ENCODE measurements at places on chromosomes 12 and 14.

DNA sequence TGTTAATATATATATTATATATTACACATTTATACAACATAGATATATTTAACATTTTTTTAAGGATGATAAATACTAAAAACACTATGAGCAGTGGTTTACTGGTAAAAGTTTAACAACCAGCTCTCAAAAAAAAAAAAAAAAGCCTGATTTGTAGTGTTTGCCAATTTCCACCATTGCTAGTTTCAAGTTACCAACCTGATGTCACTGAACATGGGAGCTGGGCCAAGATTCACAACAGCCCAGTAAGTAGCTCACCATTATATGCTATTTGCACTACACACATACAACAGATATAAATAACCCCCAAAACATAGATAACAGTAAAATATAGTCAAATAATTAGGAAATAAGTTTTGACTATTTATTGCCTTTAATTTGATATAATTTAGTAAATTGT, 28.9 kb upstream of the TMX1 start:
- no peak for DNase-seq

GRCh38 chr12:114916541-114916940, 232.6 kb upstream of the TBX3 start:
- DNase-seq: no peak

DNA sequence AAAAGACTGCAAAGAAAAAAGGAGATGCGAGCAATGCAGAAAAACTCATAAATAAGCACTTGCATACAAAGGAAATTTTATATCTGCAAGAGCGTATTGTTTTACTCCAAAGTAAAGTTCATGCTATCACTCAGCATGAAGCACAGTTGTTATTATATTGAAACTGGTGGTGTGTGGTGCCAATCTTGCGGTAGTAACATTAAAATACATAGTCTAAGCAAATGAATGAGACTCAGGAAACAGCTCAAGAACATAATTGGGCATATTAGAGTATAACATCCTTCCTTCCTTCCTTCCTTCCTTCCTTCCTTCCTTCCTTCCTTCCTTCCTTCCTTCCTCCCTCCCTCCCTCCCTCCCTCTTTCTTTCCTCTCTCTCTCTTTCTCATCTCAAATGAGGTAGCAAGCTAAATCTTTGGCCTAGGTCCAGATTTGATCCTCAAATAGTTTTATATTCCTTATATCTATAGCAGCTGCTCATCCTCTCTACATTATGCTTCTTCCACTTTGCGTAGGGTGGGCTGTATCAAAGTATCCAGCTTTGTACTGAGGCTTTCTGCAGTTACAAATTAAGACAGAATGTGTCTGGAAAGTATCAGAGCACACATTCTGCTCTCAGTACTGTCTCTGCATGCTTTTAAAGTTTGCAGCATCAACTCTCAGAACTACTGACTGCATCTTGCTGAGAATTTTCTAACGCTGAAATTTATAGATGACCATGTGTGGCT, 718.3 kb downstream of the RERGL start:
- no peak for DNase-seq

DNA sequence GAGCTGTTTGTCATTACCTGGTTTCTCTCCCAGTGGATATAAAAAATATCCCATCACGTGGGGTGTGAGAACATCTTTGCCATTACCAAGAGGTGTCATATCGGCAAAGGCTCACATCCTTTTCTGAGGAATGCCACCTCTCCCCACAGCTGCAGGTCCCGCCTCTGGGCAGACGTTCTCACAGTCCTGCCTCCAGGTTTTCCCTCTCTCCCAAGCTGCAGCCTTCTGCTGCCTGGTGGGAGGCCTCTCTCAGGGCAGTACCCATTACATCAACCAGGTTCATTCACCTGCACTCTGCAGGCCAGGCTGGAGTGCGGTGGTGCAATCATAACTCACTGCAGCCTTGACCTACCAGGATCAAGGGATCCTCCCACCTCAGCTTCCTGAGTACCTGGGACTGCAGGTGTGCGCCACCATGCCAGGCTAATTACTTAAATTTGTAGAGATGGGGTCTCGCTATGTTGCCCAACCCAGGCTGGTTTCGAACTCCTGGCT, 15.0 kb upstream of the TMEM119 start:
- no peak for DNase-seq

DNA sequence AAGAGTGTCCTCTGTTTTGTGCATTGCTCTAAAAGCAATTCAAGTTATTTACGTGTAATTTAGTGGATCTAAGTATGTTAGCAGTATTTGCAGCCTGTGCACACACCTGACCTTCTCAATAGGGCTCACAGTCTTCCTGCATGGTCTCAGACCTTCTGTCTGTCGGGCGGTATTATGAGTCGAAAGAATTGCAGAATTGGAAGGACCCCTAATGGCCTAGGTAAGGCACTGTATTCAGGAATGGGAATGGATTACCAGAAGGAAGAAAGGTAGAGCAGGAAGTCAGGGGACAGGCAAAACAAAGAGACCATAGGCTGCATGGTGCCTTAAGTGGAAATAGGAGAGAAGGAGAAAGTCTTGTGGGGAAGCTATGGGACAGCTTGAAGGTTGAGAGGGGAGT, 341.6 kb downstream of the VRK1 start:
- no peak for DNase-seq

DNA sequence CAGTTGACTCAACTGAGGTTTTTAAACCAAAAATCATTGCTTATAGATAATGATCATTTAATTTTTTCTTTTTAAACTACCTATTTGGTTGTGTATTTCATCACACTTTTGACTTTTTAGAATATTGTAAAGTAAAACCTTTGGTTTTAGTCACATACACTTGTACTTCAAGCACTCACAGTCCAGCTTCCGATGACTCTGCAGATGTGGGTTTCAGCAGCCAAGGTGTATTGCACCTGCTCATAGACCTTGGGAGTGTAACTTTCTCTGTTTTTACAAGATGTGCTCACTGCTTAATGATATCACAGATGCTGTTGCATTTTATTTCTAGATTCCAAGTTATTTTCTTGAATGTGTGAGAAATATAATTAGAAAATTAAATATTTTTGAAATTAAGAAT, 188.3 kb upstream of the SLC38A2 start:
- no peak for DNase-seq

- no peak for DNase-seq
These were observed 13.1 kb downstream of the ULK1 start for GRCh38 chr12:131907379-131908091.

DNA sequence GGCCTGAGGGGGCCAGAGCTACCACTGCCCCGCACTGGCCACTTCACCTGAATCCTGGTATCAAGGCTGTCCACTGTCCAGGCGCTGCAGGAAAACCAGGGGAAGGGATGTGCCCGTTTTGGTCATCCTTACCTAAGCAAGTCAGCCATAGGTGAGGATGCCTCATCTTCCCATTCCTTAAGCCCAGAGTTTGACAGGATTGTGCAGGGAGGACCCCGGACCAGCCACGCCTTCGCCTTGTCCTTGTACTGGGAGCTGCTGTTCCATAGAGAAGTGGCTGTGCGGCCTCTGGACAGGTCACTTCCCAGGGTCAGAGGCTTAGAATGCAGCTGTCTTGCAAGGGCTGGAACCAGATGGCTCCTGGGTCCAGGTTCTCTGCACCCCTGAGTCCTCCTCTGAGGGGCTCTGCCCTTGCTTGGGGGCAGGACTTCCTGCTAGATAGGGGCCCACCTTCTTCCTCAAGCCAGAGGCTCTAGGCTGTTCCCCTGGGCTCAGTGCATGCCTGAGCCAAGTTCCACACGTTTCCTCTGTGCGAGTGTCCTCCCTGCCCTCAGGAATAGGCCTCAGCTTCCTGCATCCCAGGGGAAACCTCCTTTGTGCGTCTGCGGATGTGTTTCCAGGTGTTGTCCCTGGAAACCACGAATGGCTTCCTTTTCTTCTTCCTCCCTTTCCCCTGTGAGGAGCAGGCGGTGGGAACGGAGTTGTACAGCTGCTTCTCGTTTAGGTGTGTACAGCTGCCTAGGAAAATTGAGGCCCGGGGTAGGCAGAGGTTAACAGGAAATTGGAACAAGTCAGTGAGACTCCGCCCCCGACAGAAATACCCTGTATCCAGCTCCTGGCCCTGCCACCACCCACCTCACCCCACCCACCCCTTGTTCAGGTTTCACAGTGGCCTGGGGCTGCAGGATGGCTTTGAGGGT, 54.3 kb upstream of the RIN3 start:
- no peak for DNase-seq

DNA sequence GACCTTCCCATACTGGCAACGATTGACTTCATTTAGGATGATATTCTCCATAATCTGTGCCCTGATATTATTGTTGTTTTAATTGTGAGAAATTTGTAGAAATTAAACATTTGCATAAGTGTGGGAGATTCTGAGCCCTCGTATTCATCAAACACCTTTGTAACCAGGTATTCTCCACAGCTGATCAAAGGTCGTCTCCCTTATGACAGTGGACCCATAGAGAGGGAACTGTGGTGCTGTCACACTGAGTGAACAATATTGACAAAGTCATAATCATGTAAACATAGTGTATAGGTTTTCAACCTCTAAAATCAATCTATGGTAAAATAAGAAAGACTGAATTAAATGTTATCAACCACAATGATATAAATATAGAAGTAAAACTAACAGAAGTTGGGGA, 14.9 kb upstream of the PLEKHG3 start:
- DNase-seq: no peak

DNA sequence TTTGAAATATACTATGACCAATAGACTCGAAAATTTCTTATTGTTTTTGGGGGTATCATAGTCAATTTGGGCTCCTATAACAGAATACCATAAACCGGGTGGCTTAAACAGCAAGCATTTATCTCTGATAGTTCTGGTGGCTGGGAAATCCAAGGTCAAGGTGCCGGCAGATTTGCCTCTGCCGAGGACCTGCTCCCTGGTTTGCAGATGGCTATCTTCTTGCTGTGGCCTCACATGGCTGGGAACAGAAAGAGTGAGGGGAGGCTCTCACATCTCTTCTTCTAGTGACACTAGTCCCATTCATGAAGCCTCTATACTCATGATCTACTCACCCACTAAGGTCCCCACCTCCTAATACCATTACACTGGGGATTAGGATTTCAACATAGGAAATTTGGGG, 70.7 kb downstream of the BORCS5 start:
- DNase-seq: no peak

DNA sequence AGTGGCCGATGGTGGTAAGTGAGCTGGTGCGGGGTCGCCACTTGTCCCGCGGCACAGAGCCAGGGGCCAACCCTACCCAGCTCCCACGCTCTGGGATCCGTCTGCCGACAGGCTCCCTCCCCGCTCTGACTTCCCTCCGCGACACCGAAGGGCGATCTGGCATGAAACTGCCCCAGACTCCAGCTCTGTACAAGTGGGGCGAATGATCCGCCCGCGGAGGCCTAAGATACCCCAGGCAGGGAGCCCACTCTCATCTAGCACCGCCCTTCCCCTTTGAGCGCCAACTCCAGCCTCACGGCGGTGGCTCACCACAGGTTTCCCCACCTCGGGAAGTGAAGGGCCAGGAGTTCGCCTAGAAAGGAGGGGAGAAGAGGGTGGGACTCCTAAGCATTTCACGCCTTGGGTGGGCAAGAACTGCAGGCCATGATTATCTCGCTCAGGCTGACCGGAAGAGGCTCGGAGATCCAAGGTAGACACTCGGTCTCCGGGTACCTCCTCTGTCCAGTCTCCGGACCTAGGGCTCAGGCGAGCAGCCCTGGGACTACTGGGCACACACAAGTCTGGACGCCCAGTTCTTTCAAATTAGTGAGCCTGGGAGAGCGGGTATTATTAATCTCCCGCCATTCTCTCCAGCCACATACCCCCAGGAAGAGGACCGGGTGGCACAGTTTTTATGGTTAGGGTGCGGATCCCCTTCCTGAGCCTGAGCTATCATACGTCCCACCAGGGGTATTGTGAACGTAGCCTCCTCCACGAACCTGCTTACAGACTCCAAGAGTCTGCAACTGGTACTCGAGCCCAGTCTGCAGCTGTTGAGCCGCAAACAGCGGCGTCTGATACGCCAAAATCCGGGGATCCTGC, 849 bp downstream of the WNT1 start:
- no peak for DNase-seq

GRCh38 chr14:35331605-35332516, 39.7 kb downstream of the PSMA6 start:
- no peak for DNase-seq

GRCh38 chr14:90447720-90448497, 51.1 kb downstream of the CALM1 start:
- DNase-seq: no peak

DNA sequence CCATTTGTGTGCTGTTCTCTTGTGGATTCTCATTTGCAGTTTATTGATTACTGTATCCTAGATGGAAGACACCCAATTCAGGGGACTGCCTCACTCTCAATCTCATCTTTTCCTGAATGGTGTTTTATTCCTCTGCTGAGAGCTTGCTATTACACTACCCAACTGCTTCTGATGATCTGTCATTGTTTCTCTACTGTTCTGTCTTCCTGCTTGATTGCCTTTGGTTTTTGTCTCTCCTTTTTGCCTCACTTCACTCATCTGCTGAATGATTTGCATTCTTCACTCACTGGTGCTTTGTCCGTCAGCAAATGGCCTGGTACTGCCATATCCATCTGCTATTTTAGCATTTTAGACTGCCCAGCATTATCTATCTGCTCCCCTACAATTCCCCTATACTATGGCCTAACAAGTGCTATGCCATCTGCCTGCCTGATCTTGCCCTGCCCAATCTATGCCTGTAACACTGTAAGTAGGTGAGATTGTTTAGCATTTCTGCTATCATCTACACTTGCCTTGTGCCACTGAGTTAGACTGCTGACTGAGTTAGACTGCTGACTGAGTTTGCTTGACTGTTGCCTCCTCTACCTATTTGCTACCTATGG, 335.1 kb downstream of the GPHN start:
- DNase-seq: no peak
